ENCODE measurements at places on chromosomes 11 and 22. TPM values are rescaled to one million over a fixed set of nuclear protein-coding genes. Genes with fewer than 3 reads are reported as not detected.

- ATAC-seq: no peak
These were observed 24.1 kb upstream of the GRK3 start for GRCh38 chr22:25540166-25540907.

DNA sequence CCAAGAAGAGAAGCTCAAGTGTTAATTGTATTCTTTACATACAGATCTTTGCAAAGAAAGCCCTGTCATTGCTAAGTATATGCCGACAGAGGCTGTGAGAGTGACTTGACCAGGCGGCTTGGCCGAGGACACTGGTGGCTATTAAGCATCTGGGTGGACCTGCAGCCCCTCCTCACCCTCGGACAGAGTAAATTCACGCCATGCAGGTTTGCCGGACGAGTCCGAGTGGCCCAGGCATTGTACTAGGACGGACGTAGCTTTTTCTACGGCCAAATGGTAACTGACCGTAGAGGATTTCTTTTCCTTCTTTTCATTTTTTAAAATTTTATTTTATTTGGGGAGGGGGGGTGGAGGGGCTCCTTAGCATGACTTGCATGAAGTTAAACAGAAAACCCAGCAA, 47.0 kb downstream of the KCNC1 start:
- ATAC-seq: no peak

The CTSD gene
- 235 TPM for total RNA-seq

The CD3D gene
- 1.7 TPM for total RNA-seq

The ISX gene
- total RNA-seq: not detected

The TIMP3 gene
- total RNA-seq: 818 TPM

Measured in gastroesophageal sphincter (tissue), 4 donors.